MCF 10A (cell line): ENCODE measurements at places on chromosomes 13 and 19.
A peak's percentile ranks its signal among the peaks of the same experiment; 100 is the strongest.

DNA sequence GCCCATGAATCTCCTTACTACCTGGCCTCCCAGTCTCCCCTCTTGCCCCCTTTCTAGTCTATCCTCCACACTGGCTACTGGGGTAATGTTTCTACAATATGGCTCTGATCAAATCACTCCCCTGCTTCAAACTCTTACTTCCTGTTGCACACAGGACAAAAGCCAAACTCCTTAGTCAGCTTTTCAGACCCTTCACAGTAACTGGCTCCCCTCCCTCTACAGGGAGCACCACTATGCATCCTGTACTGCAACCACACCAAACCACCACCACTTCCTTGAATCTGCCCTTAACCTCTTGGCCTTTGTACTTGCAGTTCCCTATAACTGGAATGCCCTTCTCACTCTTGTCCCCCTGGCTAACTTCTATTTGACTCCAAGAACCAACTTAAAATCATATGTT is 32.2 kb downstream of the DEDD2 start:
- peaks cover 21% of the 10 kb centered on the region for H3K4me1 ChIP-seq
- no peak for DNase-seq
- no peaks in the 10 kb centered on the region for H3K36me3 ChIP-seq
- H3K27me3 ChIP-seq, result peaks cover 12% of the 10 kb centered on the region
- H3K4me3 ChIP-seq, result no peak overlapping the region
- H3K27ac ChIP-seq, result no peak overlapping the region

DNA sequence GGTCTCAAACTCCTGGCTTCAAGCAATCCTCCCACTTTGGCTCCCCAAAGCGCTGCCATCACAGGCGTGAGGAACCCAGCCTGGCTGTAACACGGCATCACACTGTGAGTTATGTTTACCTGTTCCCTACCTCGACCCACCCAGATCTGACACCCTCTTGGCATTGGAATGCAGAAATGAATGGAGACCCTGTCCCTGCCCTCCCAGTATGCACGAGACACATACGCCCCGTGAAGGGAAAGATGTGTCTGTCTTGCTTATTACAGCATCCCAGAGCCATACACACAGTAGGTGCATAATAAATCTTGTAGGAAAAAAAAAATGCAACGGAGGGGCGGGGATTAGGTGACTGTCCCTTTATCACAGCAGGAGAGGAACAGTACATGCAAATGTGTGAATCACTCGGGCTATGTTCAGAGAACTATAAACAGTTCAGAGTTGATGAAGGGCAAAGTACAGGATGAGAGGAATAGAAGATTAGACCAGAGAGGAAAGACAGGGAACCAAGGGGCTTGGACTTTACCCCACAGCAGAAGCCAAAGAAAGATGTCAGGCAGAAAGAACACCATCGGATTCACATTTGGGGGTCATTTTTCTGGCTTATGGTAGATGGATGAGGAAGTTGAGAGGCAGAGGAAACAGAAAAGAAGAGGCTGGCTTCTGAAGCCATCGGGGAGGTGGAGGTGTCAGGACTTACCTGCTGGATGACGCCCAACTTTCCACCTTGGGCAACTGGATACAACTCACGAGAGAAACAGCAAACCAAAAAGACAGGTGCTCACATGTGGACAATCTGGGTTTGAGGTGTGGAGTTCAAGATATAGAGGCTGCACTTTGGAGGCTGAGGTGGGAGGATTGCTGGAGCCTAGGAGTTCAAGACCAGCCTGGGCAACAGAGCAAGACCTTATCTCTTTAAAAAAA is 94.3 kb downstream of the INSR start:
- H3K36me3 ChIP-seq, result no peaks in the 10 kb centered on the region
- no peaks in the 10 kb centered on the region for H3K27me3 ChIP-seq
- no peak overlapping the region for H3K4me3 ChIP-seq
- no peak overlapping the region for H3K27ac ChIP-seq
- H3K4me1 ChIP-seq, result peaks cover 19% of the 10 kb centered on the region

GRCh38 chr19:39828654-39829032 is 5.3 kb downstream of the DYRK1B start:
- peaks cover 15% of the 10 kb centered on the region for H3K4me1 ChIP-seq
- peaks cover 66% of the 10 kb centered on the region for H3K36me3 ChIP-seq

- peak; percentile 46 for DNase-seq
- H3K4me1 ChIP-seq, result peaks cover 6% of the 10 kb centered on the region
- H3K27me3 ChIP-seq, result no peaks in the 10 kb centered on the region
- no peaks in the 10 kb centered on the region for H3K36me3 ChIP-seq
- no peak overlapping the region for H3K4me3 ChIP-seq
Measured at GRCh38 chr13:23020246-23020843, 160.4 kb upstream of the SGCG start.

GRCh38 chr19:38394488-38394887 is 6.0 kb downstream of the SPRED3 start:
- H3K36me3 ChIP-seq, result peaks cover 17% of the 10 kb centered on the region
- no peak for DNase-seq
- H3K27me3 ChIP-seq, result no peaks in the 10 kb centered on the region
- H3K27ac ChIP-seq, result no peak overlapping the region
- peaks cover 7% of the 10 kb centered on the region for H3K4me1 ChIP-seq

DNA sequence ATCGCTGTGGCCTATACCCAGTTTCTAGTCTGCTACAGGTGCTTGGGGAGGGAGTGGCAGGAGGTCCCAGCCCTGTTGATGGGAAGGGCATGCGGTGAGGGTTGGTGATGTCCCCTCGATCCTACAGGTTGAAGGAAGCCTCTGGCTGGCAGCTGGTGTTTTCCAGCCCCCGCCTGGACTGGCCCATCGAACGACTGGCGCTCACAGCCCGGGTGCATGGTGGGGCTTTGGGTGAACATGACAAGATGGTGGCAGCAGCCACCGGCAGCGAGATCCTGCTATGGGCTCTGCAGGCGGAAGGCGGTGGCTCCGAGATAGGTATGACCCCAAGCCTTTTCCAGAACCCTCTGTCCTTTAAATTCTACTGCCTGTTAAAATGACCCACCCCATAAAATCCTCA is 3.9 kb downstream of the SHKBP1 start:
- H3K27ac ChIP-seq, result no peak overlapping the region
- H3K27me3 ChIP-seq, result no peaks in the 10 kb centered on the region
- peaks cover 13% of the 10 kb centered on the region for H3K4me1 ChIP-seq

GRCh38 chr19:23799321-23799720 is 40.6 kb upstream of the ZNF681 start:
- H3K4me1 ChIP-seq, result no peaks in the 10 kb centered on the region
- H3K4me3 ChIP-seq, result no peak overlapping the region
- H3K36me3 ChIP-seq, result no peaks in the 10 kb centered on the region

- H3K4me1 ChIP-seq, result no peaks in the 10 kb centered on the region
- H3K27me3 ChIP-seq, result no peaks in the 10 kb centered on the region
- no peak overlapping the region for H3K27ac ChIP-seq
- H3K36me3 ChIP-seq, result no peaks in the 10 kb centered on the region
- no peak overlapping the region for H3K4me3 ChIP-seq
Measured at GRCh38 chr13:69450245-69450644, 657.4 kb upstream of the ATXN8OS start.

- no peak overlapping the region for H3K4me3 ChIP-seq
- no peak for DNase-seq
- peaks cover 86% of the 10 kb centered on the region for H3K27me3 ChIP-seq
- H3K27ac ChIP-seq, result no peak overlapping the region
- H3K4me1 ChIP-seq, result no peaks in the 10 kb centered on the region
- no peaks in the 10 kb centered on the region for H3K36me3 ChIP-seq
Measured at GRCh38 chr19:41455936-41456335, 13.0 kb downstream of the ERICH4 start.

- H3K27ac ChIP-seq, result peak overlapping the region; percentile 0
- H3K27me3 ChIP-seq, result peaks cover 46% of the 10 kb centered on the region
- DNase-seq, result no peak
- H3K4me1 ChIP-seq, result peaks cover 12% of the 10 kb centered on the region
- no peak overlapping the region for H3K4me3 ChIP-seq
Measured at GRCh38 chr19:9996541-9996940, 13.8 kb downstream of the COL5A3 start.

DNA sequence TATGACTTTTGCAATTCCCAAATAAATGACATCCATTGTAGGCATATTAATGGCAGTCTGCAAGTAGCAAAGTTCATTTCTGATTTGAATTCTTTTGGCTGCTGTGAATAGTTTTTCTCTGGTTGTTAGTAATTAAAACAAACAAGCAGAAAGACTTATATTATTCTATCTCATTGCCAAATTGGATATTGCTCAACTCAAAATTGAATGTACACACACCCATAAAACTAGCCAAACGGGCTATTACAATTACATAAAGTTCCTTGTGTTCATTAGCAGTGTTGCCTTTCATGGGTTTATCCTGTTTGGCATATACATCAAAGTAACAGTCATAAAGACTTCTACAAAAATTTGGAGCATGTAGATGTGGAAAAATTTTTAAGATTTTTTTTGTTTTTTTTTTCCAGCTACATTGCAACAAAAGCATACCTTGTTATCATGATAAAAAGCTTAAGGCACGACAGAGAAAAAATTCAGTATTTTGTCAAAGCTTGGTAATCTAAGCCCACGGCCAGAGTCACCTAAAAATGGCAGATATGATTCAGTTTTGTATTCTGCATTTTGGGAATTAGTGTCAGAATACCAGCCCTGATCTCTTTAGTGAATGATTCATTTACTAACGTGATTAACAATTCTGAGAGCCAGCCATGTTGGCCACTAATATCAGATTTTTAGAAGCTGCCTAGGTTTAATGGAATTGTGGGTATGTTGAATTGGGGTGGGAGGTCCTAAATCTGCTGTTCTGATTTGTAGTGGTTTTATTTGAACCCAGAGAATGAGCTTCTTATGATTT is 108.4 kb downstream of the KLF5 start:
- H3K4me3 ChIP-seq, result no peak overlapping the region
- H3K27ac ChIP-seq, result peak overlapping the region; percentile 63
- H3K36me3 ChIP-seq, result no peaks in the 10 kb centered on the region
- H3K4me1 ChIP-seq, result peaks cover 52% of the 10 kb centered on the region

GRCh38 chr19:45275370-45275971 is 24.4 kb downstream of the MARK4 start:
- no peaks in the 10 kb centered on the region for H3K4me1 ChIP-seq
- H3K27me3 ChIP-seq, result no peaks in the 10 kb centered on the region
- H3K4me3 ChIP-seq, result no peak overlapping the region
- H3K27ac ChIP-seq, result peak overlapping the region; percentile 42
- DNase-seq, result no peak

DNA sequence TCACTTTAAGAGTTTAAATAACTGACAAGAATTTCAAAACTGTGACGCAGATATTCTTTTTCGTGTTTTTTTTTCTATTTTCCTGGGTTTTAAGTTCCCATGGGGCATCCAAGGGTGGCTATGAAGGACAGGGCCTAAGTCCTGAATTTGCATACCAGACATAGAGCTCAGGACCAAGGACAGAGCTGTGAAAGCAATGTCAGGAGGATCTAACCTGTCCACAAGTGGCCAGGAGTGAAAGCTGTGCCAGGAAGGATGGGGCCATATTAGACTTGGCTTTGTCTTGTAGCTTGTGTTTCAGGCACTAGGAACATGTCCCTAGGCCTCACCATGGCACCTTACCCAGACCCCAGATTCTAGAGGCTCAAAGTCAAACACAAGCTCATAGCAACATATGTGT is 289.4 kb upstream of the MIR17HG start:
- H3K4me1 ChIP-seq, result no peaks in the 10 kb centered on the region
- peak; percentile 60 for DNase-seq
- no peak overlapping the region for H3K27ac ChIP-seq
- no peaks in the 10 kb centered on the region for H3K36me3 ChIP-seq
- H3K4me3 ChIP-seq, result no peak overlapping the region

GRCh38 chr13:91704398-91704797 is 306.0 kb downstream of the GPC5 start:
- H3K36me3 ChIP-seq, result no peaks in the 10 kb centered on the region
- DNase-seq, result no peak
- H3K4me1 ChIP-seq, result no peaks in the 10 kb centered on the region
- H3K27ac ChIP-seq, result no peak overlapping the region
- H3K27me3 ChIP-seq, result peaks cover 46% of the 10 kb centered on the region

DNA sequence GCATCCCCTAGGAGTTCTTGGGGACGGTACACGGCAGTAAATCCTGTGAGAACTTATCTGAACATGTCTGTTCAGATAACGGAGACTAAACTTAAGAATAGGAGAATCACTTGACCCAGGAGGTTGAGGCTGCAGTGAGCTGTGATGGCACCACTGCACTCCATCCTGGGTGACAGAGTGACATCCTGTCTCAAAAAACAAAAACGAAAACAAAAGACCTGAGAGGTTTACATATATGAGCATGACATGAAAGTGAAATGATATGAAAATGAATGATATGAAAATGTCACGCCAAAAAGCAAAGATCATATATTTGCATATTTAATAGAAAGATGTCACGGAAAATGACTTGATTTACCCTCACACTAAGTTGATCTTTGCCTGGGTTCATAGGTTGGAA is 5.8 kb downstream of the ZNF175 start:
- H3K27me3 ChIP-seq, result no peaks in the 10 kb centered on the region
- DNase-seq, result no peak
- H3K4me1 ChIP-seq, result peaks cover 7% of the 10 kb centered on the region
- no peak overlapping the region for H3K4me3 ChIP-seq
- H3K27ac ChIP-seq, result no peak overlapping the region
- H3K36me3 ChIP-seq, result peaks cover 48% of the 10 kb centered on the region

DNA sequence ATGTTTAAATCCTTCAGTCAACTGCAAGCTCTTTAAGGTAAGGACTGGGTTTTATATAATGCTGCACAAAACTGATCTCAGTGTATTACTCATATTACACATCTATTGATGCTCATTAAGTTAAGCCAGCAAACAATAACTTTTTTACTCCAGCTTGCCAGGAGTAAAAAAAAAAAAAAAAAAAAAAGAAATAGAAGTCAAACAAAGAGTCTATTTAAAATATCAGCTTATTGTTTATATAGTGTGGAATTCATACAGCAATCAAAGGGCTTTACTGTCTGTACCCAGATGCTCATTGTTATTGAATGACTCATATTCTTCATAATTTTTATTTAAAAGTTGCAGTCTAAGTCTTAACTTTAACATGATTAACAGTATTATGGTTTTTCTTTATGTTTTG is 21.8 kb upstream of the KBTBD7 start:
- H3K4me1 ChIP-seq, result no peaks in the 10 kb centered on the region
- no peak for DNase-seq
- H3K27ac ChIP-seq, result no peak overlapping the region
- H3K4me3 ChIP-seq, result no peak overlapping the region
- H3K36me3 ChIP-seq, result peaks cover 20% of the 10 kb centered on the region

GRCh38 chr19:58059003-58059670 is at the start of gene ZNF135:
TSS of gene ZNF135 (plus strand) at chr19:58059282. CDS start at chr19:58060003, 721 bp downstream.
- H3K27me3 ChIP-seq, result no peaks in the 10 kb centered on the region
- no peaks in the 10 kb centered on the region for H3K36me3 ChIP-seq
- H3K4me3 ChIP-seq, result no peak within 1 kb of the TSS
- H3K4me1 ChIP-seq, result no peaks in the 10 kb centered on the region
- no peak within 1 kb of the TSS for H3K27ac ChIP-seq

- H3K4me1 ChIP-seq, result no peaks in the 10 kb centered on the region
- no peak overlapping the region for H3K27ac ChIP-seq
- DNase-seq, result no peak
- no peak overlapping the region for H3K4me3 ChIP-seq
- H3K27me3 ChIP-seq, result no peaks in the 10 kb centered on the region
Measured at GRCh38 chr19:5588906-5589676, 21.3 kb upstream of the TINCR start.

GRCh38 chr13:35850569-35850968 is 280.6 kb downstream of the DCLK1 start:
- no peaks in the 10 kb centered on the region for H3K27me3 ChIP-seq
- H3K27ac ChIP-seq, result no peak overlapping the region
- H3K4me3 ChIP-seq, result no peak overlapping the region
- no peaks in the 10 kb centered on the region for H3K36me3 ChIP-seq
- no peak for DNase-seq
